Body of pancreas (tissue), 4 donors: ENCODE measurements at places on chromosomes 5 and 9.

GRCh38 chr9:137892424-137893191, 15.0 kb downstream of the CACNA1B start:
- no peak for DNase-seq

DNA sequence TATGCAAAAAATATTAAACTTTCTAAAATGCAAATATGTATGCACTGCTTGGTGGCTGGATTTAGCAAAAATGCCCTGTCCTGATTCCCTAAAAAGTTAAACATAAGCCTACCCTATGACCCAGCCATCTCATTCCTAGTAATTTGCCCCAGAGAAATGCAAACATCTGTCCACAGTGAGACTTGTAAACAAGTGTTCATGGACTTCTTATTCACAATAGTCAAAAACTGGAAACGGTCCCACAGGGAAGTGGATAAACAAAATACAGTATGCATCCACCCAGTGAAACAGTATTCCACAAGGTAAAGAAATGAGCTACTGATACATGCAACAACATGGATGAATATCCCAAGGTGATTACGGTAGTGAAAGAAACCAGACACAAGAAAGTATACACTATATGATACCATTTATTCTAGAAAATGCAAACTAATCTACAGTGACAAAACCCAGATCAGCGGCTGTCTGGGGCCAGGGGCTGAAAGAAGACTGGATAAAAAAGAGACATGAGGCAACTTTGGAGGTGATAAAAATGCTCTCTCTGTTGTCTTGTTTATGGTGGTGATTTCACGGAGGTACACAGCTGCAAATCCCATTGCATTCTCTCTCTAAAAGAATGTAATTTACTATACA, 277.3 kb downstream of the GLIS3 start:
- DNase-seq: no peak

DNA sequence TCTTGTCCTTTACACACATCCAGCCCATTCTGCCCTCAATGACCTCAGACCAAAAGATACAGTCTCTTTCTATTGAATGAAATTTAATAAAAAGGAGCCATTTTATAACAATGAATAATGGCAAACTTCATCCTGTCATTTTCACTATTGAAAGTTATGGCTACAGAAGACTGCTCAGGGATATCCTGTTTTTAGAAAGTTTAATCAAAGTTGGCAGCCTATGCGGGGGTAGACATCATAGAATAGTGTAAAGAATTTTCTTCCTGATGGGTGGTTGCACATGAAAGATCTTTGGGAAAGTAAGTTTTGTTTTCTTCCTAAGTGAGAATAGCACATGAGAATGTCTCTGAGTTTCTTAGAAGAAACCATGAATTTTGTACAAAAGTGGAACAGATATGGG, 670.4 kb upstream of the CDH6 start:
- DNase-seq: no peak

DNA sequence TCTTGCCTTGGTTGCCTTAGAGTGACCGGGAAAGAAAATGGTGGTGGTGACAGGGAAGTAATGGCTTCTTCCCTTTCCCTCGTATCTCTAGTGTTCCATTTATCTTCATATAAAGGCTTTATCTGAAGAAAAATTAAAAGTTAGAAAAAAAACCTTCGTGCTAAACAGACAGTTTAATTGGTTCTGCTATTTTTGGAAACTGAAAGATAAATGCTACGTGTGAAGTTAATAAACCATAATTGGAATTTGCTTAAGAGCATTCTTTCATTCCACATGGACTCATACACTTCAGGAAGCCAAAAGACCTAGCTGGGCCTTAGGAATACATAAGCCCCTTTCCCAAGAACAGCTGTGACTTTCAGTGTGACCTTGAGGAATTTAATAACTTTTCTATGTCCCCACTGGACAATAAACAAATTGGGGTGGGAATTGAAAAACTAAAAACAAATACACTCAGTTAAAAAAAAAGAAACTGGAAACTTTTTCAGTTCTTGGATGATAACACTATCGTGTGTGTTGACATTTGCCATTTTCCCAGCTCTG, 818.8 kb upstream of the WWC1 start:
- no peak for DNase-seq

- no peak for DNase-seq
These were observed 813 bp upstream of the AGTPBP1 start for GRCh38 chr9:85742597-85742936.

GRCh38 chr5:153755913-153756500, 265.5 kb downstream of the GRIA1 start:
- DNase-seq: no peak

DNA sequence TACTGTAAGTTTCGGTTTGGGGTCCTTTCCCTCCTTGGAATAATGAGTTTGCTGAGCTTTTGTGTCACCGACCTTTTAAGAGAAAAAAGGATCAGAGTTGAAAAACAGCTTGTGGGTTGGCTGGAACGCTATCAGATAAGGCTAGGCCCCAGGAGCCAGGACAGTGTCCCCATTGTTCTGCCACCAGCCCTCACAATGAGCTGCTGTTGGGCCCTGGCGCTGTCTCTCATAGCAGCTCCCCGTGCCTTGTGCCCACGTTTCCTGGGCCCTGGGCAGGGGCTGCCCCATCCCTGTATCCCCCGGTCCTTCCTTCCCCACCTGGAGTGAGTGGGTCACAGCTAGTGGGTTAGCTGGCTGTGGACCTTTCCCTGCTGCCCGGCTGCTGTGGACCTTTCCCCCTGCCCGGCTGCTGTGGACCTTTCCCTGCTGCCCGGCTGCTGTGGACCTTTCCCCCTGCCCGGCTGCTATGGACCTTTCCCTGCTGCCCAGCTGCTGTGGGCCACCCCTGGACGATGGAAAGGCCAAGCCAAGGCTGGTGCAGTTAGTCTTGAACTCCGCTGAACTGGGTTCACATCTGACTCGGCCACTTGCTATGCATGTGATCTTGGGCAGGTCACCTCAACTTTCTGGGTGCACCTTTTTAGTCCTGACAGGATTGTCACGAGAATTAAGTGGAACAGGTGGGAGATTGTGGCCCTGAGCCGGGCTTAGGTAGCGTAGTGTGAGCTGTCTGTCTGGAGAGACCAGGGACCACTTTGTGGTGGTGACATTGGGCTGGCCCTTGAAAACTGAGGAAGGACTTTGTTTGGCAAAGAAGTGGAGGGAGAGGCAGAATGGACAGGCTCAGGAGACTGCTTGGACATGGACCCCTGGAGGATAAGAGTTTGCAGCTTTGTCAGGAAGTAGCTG, 99.5 kb downstream of the DAB2IP start:
- peak; percentile 82 for DNase-seq

GRCh38 chr5:56552612-56553268, 262.6 kb upstream of the MAP3K1 start:
- no peak for DNase-seq

DNA sequence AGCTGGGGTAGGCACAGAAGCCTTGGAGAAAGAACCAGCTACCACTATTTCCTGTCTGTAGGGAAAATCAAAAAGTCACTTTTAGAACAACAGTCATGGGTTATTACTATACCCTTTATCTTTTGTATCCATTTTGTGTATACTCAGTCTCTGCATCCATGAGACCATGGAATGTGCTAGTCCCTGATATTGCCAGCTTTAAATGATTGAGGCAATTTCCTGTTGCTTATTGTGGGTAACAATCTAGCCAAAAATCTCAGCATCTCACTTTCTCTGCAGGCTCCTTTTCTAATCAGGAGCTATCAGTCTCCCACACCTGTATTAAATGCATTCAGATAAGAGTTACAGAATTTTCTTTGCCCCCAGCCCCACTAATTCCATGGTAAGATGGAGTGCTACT, 968 bp upstream of the KDM3B start:
- no peak for DNase-seq

GRCh38 chr5:145830594-145830993, 4.5 kb downstream of the PRELID2 start:
- no peak for DNase-seq

GRCh38 chr9:112793213-112793810, 42.8 kb downstream of the SNX30 start:
- peak; percentile 61 for DNase-seq

DNA sequence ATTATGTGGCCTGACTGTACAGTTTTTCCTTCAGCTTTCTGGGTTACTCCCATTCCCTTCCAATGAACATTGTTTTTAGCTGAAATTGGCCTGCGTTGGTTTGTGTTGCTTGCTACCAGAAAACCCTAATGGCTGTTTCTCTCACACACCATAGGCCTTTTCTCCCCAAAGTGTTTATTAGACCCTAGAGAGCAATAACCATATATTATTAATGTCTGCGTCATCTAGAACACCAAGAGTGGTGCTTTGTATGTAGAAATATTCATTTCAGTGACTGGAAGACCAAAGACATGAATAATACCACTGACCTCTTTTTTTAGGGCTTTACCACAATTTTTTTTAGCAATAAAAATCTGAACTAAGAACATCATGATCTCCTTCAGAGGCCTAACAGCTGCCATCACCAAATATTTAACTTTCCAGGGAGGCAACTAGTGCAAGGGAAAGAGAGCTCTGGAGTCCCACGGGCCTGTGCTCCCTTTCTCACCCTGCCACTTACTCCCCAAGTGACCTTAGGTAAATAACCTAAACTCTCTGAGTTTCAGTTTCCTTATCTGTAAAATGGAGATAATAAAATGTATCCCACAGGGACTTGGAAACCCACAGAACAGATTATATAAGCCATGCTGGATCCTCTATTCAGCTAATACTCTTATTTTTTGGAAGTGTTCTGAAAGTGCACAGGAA, 201.9 kb upstream of the ISL1 start:
- no peak for DNase-seq
